Activated CD4-positive, alpha-beta T cell treated with anti-CD3 and anti-CD28 coated beads, Interleukin-2, amount 50 U/mL, for 4 hours (primary cell): ENCODE measurements at places on chromosomes 4 and X.

- no peak for DNase-seq
Observed at GRCh38 chr4:136357556-136357955, 1174.7 kb downstream of the PCDH18 start.

- no peak for DNase-seq
Observed at GRCh38 chr4:188821500-188821899, 682.3 kb downstream of the TRIML1 start.

- DNase-seq: no peak
Observed at GRCh38 chrX:119817130-119817690, 25.8 kb upstream of the RPL39 start.

- peak; percentile 81 for DNase-seq
Observed at GRCh38 chrX:129843459-129844306, at the start of gene ZDHHC9. Gene ZDHHC9, minus strand, starts transcription at chrX:129843886. Its CDS starts 1,941 bp downstream, at chrX:129841945.

DNA sequence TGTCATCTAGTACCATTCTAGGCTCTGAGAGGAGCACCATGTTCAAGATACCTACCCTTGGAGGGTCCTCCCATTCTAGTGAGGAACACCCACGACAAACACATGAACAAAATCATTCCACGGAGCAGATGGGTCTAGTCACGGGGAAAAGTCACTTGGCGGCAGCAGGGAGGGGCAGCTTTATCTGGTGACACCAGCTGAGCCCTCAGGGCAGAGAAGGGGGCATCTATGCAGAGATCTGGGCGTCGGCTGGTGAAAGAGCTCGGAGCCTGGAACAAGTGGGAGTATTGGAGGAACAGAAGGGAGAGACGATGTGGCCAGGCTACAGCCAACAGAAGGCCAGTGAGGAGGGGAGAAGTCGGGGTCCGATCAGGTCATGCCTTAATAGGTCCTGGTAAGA lies 11.9 kb upstream of the PDHA1 start:
- no peak for DNase-seq

GRCh38 chr4:1872870-1873269 lies 1.7 kb downstream of the NSD2 start:
- DNase-seq: no peak

- no peak for DNase-seq
Observed at GRCh38 chrX:149759824-149760223, 14.0 kb upstream of the HSFX1 start.

GRCh38 chrX:134688839-134689238 lies 30.6 kb upstream of the PLAC1 start:
- no peak for DNase-seq

- DNase-seq: no peak
Observed at GRCh38 chr4:40276546-40276945, 58.6 kb upstream of the CHRNA9 start.

- DNase-seq: no peak
Observed at GRCh38 chr4:16116493-16116990, 32.7 kb upstream of the PROM1 start.

GRCh38 chr4:67746797-67747495 lies 7.2 kb downstream of the GNRHR start:
- DNase-seq: no peak

GRCh38 chr4:189785257-189785656 lies 155.4 kb upstream of the FRG1 start:
- DNase-seq: no peak

DNA sequence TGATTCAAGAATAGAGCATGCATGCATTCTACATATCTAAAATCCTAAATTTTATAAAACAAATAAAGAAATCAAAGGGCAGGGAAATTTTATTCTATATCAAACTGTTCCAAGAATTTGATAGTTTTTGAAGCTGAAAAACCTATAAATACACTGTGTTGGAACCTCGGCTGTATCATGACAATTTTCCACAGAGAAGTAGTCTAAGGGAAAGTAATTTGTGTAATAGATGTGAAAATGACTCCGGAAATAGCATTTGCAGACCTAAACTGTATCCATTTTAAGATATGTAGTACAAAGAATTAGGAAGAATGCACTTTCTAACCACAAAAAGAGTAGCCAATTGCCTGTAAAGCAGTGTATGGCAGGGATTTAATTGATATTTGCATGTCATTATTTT lies 112.5 kb upstream of the WDR17 start:
- no peak for DNase-seq

- no peak for DNase-seq
Observed at GRCh38 chr4:42371305-42372252, 25.7 kb upstream of the SHISA3 start.

GRCh38 chr4:71553605-71554004 lies 214.8 kb downstream of the SLC4A4 start:
- no peak for DNase-seq

DNA sequence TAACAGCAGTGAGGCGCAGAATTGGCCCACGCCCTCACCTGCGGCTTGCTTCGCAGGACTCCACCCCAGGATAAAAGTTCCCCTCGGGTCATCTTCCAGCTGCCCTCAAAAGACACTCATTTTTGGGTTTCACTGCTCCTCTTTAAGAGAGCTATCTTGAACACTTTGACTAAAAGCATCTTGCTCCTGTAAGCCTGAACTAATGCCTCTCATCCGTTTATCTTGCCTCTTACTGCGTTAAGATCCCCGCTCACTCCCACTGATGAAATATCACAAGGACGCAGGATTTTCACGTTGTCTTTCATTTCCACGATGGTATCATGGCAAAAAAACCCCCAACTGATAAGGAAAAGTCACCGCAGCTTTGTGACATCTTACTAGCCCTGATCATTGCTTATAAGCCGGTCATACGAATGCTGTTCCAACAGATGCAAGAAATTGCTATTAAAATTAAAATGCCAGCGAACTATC lies 591 bp upstream of the ACSL4 start:
- DNase-seq: no peak

DNA sequence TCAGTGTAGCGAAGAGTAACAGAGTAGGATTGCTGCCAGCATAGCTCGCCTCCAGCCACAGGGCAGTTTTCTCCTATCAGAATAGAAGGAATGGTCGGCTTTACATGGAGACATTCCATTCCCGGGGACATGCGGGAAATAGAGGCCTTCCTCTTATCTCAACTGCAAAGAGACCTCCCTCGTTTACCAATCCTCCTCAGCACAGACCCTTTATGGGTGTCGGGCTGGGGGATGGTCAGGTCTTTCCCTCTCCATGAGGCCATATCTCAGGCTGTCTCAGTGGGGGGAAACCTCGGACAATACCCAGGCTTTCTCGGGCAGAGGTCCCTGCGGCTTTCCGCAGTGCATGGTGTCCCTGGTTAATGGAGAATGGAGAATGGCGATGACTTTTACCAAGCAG lies 285.0 kb downstream of the ASMT start:
- no peak for DNase-seq

DNA sequence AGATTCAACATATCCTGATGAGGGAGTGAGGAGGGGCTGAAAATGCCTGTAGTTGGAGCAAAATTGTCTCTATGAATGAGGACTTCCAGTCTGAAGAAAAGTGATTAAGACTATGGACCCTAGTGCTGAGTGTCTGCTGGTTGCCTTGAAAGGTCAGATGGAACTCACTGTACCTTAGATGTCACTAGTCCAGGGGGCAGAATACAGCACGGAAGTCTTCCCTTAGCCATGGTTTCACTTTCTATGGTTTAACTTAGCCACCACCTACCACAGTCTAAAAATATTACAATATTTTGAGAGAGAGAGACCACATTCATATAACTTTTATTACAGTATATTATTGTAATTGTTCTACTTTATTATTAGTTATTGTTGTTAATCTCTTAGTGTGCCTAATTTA lies 223.1 kb downstream of the FMR1NB start:
- no peak for DNase-seq

DNA sequence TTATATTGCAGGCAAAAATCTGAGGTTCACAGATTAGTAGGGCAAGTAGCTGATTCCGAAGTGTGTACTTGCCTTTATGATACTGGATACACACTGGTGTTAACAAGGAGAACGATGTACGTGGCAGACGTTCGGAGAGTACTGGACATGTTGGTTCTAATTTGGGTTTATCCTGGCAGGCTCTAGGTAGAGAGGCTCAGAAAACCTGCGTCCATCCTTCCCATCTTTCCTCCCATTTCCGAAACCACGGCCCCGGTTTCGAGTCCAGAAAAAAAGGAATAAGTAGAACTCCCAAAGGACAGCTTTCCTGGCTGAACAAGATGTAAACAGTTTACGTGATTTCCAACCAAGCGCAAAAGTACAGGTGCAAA lies 351 bp upstream of the SLC30A9 start:
- DNase-seq: no peak

GRCh38 chrX:7294483-7294882 lies 146.5 kb upstream of the PUDP start:
- no peak for DNase-seq

- no peak for DNase-seq
Observed at GRCh38 chrX:140608111-140608510, 101.4 kb upstream of the LINC00632 start.

DNA sequence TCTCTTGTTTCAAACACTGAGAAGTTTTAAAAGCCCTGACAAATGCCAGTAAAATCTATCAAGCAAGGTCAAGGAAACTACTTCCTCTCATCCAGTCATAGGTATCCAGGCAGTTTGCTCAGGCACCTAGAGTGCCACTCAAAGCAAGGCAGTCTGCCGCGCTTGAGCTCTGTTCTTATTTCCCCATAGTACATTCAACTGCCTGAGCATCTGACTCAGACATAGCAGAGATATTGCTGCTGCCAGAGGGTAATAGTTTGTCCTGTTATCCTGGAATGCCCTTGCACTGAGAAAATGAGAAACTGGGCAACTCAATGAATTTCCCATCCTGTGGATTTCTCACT lies 16.1 kb upstream of the ATP8A1 start:
- no peak for DNase-seq

DNA sequence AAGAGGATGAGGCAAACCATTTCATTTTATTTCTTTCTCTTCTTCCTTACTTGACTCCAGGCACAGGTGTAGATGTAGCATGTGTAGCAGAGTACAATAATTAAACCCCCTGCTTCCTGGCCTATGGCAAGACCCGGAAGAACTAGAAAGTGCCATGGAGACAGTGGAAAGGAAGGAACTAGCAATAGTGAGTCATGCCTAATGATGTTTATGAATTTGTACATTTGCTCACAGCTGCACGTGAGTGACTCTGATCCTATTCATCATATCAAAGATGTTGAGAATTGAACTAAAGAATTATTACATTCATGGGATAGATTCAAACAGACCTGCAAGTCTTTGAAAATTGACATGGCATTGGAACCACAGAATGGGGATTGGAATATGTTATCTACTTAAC lies 2233.9 kb upstream of the TENM3 start:
- no peak for DNase-seq

DNA sequence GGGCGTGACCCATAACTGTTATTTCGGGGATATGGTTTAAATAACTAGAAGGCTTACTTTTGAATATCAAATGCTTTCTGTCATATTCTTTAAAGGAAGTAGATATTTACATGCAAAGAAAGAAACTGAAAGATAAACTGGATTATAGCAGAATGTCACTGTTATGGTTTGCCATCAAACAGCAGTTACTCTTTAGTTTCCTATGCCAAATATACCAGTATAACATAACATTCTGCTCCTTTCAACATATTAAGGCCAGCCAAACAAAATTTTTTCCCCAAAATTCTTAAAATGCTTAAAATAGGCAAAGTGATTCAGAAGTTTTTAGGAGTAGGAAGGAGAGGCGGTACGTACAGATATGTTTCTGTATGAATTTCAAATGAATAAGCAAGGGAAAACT lies 27.0 kb downstream of the KDM6A start:
- DNase-seq: no peak

GRCh38 chr4:162841753-162842152 lies 324.9 kb downstream of the NAF1 start:
- no peak for DNase-seq

DNA sequence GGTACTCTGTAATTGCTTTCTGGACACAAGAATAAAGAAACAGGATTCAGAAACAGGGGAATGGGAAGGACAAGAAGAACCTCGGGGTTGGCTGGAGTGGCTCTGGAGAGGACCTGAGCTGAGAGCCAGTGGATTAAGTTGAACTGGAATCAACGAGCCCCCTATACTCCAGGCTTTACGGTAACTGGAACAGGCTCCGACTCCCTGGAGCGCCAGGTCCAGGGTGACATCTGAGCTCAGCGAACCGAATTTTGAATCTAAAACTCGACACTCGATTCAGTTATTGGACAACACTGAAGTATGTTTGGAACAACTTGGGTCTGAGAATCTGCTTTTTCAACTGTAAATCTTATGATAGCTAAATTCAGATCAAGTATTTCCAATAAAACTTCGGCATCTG lies 23.9 kb downstream of the HMX1 start:
- DNase-seq: no peak
